Sciatic nerve (tissue), 2 donors: ENCODE measurements at places on chromosomes 7 and 10. TPM values are rescaled to one million over a fixed set of nuclear protein-coding genes. Genes with fewer than 3 reads are reported as not detected.

SPDYE18 gene
- total RNA-seq: 1.5 TPM

DNA sequence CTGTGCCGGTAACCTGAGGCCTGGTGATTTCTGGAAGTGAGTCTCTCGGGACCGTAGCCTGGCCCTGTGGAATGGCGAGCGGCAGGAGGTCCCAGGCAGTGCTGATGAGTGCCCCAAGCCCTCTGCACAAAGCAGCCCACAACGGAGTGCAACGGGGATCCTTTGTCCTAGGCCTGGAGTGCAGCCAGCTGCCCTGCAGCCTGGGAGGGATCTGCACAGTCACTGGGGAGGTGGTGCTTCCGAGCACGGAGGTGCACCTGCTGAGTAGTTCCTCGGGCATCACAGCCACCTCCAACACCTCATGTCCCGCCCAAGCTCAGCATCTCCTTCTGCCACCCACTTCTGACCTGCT, 162.8 kb upstream of the ZMIZ1 start:
- DNase-seq: peak; percentile 53

DNA sequence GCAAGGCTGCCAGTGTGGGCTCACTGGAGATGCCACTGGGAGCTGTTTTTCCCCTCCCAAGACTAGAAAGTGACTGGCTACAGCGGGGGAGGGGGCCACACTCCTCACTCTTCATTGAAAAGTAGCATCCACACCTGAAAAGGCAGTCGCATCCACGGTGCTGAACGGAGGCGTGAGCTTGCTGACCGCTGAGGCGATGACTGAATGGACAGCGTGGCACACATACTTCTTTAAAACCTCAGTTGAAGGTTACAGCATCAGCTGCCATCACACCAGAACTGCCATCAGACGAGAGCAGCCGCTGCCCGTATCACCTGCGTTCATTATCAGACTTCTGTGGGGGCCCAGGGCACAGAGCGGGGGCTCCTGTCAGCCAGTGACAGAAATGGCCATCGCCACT, 327.2 kb downstream of the DNAJB6 start:
- DNase-seq: peak; percentile 9

DNA sequence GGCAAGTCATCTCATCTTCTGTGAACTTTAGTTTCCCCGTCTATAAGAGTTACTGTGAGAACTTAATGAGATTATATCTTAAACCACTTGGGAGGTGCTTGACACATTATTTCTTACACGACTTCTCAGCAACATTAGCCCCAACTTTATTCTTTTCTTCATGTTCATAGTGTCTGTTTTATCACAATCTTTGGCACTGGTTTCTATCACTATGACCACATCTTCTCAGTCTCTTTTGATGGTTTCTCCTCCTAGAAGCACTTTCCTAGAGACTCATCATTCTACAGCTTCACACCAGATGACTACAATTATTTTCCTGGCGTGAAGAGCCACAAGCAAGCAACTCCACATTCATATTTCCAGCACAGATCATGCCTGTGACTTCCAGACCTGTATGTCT, 26.5 kb upstream of the BET1 start:
- DNase-seq: no peak

GRCh38 chr10:69988094-69988493, 64.6 kb upstream of the MACROH2A2 start:
- DNase-seq: no peak

- no peak for DNase-seq
Observed at GRCh38 chr10:36573246-36573645, 552.2 kb upstream of the ANKRD30A start.

GRCh38 chr7:34225193-34225592, 319.9 kb downstream of the BMPER start:
- no peak for DNase-seq

GRCh38 chr10:22437620-22438588, 92.6 kb downstream of the SPAG6 start:
- peak; percentile 74 for DNase-seq

PGAM2 gene
- total RNA-seq: 0.85 TPM

- DNase-seq: no peak
Observed at GRCh38 chr7:74178632-74179031, 4.5 kb downstream of the EIF4H start.

DNA sequence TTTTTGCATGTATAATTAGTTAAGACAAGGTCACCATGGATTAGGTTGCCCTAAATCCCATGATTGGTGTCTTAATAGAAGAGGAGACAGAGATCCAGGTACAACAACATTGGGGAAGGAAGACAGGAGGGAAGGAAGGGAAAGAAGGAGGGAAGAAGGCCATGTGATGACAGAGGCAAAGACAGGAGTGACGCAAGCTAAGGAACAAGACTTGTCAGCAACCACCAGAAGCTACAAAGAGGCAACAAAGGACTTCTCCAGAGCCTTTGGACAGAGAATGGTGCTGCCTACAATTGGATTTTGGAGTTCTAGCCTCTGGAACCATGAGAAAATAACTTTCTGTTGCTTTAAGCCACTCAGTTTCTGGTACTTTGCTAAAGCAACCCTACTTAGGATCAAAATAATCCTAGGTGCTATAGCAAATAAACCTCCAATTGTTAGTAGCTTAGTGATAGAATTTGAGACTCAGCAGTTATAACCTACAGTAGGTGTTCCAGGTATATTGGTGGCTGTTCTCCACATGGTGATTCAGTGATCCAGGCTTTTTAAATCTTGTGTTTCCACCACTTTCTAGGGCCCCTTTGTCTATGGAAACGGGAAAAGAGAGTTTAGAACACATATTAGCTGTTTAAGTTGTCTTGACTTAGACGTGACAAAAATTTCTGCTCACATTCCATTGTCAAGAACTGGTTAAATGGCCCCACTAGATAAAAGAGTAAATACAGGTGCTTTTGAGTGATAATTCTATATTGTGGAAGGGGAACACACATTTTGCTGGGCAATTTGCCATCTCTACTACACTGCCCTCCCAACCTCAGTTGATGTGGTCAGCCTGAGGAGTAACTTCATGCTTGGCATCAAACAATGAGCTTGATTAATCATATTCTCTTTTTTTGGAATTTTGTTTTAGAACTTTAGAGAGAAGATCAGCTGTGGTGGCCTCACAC, 70.5 kb upstream of the SP4 start:
- no peak for DNase-seq

DNA sequence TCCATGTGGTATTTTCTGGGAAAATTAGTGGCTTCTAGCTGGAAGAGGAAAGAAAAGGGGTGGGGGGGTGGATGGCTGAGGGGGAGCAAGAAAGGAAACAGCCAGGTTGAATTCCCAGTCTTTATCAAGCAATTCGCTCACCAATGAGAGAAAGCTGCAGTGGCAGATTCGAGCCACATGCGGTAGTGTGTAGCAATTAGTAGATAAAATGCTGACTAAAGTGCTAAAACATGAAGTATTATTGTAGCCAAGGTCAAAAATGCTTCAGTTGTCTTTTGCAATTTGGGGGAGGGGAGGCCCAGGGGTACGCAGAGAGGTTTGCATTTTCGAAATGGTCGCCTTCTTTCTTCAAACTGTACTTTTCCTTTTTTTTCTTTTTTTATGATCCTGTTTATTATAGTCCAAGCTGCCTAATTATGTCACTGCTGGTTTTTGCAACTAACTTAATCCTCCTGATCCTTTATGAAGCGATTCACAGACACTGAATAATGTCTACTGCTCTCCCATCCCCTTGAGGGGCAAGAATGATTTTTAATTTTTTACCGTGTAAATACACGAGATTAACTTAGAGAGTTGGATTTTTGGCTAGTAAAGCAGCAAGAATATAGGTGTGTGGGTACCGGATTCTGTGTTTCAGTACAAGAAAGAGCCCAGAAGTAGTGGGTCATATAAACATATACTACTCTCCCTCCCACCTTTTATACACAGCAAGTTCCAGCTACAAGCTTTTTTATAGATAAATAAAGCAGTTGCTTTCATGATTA, 3.6 kb upstream of the ARID5B start:
- DNase-seq: no peak

ARPC1A gene
- 110 TPM for total RNA-seq

- DNase-seq: no peak
Observed at GRCh38 chr7:51237446-51238133, 79.0 kb downstream of the COBL start.
